Bronchial epithelial cell (primary cell): ENCODE measurements at places on chromosomes 5 and 9. TPM values are rescaled to one million over a fixed set of nuclear protein-coding genes. Genes with fewer than 3 reads are reported as not detected.

DNA sequence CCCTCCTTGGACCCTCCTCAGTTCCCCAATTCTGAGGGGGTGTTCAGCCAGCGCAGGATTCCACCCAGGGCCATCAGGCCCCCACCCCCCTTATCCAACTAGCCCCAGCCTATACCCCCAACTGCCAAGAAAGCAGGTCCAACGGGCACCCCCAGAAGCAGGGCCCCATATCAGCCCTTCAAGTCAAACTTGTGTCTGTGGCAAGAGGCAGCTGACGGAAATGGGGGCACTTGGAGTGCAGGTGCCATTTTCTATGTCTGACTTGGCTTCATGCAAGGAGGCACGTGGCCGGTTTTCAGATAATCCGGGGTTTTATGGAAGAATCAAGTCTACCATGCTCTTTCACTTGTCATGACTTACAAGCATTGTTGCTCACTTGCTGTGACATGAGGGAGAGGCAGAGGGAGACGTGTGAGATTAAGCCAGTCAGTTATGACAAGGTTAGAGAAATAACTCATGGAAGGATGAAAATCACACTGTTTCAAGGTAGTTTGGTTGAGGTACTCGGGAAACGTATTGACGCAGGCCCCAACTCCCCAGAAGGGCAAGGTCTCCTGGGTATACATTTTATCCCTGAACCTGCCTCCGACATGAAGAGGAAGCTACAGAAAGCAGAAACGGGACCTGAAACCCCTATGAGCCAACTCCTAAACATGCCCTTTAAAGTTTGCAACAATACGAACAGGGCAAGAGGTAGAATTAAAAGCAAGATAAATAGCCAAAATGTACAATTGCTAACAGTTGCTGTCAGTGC lies 26.5 kb upstream of the CLPTM1L start:
- DNase-seq, result no peak

DNA sequence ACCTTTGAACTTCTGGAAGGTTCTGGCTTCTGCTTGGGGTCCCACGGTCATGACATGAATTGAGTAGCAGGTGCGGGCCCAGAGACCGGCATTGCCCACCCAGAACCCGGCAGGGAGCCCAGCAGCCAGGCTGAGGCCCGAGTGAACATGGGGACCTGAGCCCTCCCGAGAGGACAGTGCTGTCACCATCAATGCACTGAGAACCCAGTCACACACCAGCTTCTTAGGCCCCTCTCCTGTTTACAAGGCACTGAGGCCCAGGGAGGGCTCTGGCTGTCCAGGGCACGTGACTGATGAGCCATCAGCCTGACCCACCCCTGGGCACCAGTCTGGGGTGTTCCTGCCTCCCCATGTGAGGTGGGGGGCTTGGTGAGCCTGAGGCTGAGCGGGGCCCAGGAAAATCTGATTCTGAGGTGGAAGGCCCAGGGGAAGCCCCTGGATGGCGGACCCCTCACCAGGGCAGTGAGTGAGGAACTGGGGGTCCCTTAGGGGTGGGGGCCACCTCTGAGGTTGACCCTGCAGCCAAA lies 60.3 kb upstream of the RNU6ATAC start:
- no peak for DNase-seq

DNA sequence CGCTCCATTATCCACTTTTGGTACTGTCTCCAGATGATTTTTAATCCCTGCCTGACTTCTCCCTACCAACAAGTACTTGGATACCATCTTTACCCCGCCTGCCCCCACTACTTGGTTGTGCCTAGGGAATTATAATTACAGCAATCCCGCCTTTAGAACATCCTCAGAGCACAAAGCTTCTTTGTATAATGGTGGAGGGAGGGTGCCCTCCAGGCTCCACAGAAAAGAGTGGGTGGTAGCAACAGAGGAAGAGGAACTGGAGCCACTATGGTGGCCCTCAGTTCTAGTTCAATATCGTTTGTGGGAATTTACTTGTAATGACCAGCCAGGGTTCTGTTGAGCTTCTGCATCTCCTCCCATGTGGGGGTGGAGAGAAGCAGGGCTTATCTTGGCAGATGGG lies 79.0 kb upstream of the RNF38 start:
- no peak for DNase-seq

Gene C5orf52
- total RNA-seq, result not detected in 2 replicates

DNA sequence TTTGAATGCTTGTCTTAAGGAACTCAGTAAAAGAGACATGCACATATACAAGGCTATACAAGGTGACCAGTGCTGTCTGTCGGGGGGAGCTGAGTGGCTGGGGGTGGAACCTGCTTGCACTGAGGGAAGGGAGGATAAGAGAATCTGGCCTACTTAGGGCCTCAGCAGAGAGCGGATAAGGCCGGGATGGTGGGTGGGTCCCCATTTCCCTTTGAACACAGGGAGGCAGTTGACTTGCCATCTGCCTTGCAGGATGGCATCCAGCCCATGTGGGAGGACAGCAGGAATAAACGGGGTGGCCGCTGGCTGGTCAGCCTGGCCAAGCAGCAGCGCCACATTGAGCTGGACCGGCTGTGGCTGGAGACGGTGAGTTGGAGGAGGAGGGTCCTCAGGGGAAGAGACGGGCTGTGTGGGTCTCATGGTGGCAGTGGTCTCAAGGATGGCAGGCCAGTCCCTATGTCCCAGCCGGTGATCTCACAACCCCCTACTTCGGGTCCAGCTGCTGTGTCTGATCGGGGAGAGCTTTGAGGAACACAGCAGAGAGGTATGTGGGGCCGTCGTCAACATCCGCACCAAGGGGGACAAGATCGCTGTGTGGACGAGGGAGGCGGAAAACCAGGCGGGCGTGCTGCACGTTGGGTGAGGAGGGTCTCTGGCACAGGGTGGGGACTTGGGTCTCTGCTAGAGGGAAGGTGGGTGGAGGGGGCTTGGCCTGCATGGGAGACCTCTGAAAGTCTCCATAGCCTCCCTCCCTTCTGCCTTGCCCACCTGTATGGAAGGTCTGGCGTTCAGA lies 2.2 kb upstream of the TSPAN17 start:
- no peak for DNase-seq

- peak; percentile 59 for DNase-seq
These were observed 56.6 kb downstream of the C6 start for GRCh38 chr5:41156739-41157138.

DNA sequence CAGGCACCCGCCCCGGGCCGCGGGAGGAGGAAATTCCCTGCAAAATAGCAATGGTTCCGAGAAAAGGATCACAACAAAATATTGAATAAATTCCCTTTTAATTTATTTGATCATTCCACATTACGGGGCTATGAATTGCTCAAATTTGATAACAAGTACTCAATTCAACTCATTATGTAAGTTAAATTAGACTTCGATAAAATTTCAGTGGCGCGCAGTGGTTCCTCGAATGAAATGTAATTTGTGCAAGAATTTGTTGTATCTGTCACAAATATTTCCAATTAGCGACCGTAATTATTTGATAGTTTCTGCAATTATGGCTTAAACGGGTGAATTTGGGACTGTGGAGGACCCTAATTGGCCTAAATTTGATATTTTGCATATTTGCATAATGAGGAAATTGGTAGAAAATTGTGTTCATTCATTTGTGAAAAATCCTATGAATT lies 76.0 kb upstream of the TBCA start:
- DNase-seq, result no peak

Gene DMRTA1
- 3.9 and 5.6 TPM in 2 replicates for total RNA-seq

Gene ADGRV1
- 1.6 and 3.3 TPM in 2 replicates for total RNA-seq

Gene PPIC
- total RNA-seq, result 43.5 and 45.0 TPM in 2 replicates

DNA sequence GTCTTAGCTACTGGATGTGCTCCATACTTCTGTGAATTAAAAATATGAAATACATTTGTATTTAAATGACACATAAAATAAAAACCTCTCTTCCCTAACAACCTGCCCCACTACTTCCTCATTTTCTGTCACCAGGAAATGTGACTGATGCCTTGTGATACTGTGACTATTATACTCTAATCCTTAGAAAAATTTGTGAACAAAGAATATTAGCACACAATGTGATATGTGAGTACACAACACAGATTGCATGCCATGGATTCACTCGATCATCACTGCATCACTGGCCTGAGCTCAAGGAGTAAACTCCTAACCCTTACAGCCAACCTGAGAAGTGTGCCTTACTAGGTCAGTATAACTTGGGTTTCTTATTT lies 281.0 kb downstream of the EFNA5 start:
- peak; percentile 17 for DNase-seq

DNA sequence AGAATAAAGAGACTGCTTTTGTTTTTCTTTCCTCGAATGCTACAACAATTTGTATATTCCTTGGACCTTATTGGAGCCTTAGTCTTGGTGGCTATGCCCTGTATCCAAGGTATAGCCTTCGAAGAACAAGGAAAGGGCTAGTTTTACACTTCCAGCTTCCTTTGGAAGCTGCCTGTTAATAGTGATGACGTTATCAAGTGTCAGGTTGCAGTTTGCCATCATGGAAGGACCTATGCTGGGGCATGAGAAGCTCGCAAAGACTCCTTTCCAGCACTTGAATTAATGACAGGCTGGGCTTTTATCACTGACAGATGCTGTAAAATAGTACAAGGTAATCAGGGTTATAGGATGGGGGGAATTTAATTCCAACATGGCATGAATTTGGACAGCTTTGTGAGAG lies 157.9 kb downstream of the KDM4C start:
- DNase-seq, result no peak

DNA sequence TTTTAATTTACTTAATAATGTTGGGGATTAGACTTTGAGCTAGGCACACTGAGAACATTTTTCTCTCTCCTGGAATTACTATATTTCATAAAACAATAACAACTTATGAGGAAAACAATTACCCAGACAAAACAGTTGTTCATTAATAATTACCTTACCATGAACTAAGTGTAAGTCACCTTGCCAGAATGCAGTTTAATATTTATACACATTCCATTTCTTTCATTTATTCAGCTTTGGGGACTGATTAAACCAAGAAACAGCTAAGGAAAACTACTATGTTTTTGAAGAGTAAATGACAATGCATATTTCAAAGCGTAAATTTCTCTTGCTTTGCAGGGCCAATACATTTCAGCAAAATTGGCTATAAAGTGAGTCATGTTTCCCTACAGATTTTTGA lies 616.2 kb downstream of the PRELID2 start:
- DNase-seq, result no peak

GRCh38 chr5:1001406-1002270 lies 7.0 kb upstream of the NKD2 start:
- DNase-seq, result no peak

Gene IRX1
- total RNA-seq, result 5.2 and 15.3 TPM in 2 replicates
